ELF-1 (cell line): ENCODE measurements at places on chromosomes 6 and 20.

DNA sequence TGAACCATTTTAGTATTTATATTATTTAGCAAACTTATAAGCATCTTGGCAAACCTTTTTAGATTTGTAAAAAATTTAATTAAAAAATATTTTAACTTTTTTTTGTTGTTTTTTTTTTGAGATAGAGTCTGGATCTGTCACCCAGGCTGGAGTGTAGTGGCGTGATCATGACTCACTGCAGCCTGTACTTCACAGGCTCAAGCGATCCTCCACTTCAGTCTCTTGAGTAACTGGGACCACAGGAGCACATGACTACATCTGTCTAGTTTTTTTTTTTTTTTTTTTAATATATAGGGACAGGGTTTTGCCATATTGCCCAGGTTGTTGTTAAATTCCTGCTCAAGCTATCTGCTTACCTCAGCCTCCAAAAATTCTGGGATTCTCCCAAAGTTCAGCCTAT lies 161.1 kb downstream of the EYS start:
- no peak for DNase-seq

DNA sequence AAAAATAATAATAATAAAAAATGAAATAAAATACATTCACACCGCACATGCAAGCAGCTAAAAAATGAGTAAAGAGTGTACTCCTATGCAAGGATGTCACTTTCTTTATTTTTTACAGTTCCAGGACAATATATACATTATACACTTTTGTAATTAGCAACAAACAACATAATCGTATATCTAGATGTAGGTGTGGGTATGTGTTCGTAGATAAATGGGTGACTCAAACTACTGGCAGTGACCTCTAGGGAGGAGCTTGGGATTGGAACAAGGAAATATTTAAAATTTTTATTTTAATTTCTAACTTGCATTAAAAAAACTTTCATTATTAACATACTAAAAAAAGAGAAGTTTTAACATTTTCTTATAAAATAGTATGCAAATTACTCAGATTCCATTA lies 86.1 kb upstream of the MYLIP start:
- DNase-seq = no peak

DNA sequence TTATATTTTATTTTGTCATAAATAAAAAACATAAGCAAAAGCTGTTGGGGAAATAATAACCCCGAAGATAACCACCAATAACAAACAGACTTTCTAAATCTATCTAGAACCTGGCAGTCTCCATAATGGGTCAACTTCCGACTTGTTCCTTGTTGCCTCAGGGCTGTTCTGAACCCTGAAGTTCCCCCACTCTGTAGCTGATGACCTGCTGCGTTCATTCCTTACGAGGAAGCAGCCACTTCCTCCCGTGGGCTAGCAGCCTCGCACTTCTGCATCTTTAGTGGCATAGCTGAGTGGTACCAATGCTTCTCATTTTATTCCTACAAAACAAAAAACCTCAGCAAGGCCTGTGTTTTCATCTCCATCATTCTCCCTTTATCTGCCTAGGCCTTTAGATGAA lies 103.0 kb downstream of the PLEKHG1 start:
- DNase-seq = no peak

DNA sequence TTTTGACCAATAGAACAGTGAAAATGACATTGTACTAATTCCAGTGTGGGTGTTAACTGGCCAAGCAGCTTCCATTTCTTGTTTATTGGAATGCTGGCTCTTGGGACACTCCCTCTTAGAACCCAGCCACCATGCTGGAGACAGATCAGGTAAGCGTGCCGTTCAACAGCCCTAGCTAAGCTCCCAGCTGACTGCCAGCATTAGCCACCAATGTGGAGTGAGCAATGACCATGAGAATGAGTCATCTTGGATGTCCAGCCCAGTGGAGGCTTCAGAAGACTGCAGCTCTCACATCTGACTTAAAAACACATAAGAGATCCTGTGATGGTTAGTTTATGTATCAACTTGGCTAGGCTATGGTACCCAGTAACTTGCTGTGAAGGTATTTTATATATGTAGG lies 3.0 kb upstream of the LINC00237 start:
- DNase-seq = no peak

DNA sequence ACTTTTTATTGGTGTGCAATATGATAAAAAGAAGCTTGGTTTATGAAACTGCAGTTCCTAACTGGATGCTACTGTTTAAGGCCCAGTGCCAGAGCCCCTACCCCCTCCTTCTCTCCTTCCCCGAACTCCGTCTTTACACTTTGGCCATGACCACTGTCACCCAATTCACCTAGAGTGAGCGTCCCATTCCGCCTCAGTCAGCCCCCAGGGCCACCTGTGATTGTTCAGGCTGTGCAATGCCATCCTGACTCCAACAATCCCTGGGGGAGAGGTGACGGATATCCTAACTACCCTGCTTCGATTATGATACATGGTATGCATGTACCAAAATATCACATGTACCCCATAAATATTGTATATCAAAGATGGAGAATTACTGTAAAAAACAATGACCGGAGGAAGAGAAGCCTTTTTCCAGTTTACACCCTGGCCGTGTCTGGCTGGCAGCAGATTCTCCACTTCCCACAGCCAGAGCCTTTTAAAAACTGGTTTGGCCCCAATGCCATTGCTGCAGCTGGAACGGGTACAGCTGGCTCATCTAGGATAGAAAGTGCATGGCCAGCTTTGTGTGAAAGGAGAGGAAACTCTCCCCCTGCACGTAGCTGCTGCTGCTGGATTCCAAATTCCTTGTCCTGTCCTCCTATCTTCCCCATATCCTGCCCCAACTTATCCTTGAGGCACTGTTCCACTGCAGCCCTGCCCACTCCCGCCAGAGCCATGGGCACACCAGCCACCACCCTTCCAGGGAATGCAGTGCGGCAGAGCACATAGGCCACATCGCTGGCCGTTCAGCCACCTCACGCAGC lies 99.7 kb downstream of the JPH2 start:
- DNase-seq = no peak

DNA sequence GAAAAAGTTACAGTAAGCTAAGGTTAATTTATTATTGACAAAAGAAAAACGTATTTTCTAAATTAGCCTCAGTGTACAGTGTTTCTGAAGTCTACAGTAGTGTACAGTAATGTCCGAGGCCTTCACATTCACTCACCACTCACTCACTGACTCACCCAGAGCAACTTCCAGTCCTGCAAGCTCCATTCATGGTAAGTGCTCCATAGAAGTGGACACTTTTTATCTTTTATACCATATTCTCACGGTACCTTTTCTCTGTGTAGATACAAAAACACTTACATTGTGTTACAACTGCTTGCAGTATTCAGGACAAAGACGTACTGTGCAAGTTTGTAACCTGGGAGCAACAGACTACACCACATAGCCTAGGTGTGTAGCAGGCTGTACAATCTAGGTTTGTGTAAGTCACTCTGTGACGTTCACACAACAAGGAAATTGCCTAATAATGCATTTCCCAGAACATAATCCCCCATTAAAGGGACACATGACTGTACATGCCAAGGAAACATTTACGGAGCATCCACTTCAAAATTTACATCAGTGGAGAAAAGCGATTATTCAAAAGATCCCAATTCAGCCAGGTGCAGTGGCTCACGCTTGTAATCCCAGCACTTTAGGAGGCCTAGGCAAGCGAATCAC lies 133.4 kb downstream of the BANF2 start:
- DNase-seq = no peak

DNA sequence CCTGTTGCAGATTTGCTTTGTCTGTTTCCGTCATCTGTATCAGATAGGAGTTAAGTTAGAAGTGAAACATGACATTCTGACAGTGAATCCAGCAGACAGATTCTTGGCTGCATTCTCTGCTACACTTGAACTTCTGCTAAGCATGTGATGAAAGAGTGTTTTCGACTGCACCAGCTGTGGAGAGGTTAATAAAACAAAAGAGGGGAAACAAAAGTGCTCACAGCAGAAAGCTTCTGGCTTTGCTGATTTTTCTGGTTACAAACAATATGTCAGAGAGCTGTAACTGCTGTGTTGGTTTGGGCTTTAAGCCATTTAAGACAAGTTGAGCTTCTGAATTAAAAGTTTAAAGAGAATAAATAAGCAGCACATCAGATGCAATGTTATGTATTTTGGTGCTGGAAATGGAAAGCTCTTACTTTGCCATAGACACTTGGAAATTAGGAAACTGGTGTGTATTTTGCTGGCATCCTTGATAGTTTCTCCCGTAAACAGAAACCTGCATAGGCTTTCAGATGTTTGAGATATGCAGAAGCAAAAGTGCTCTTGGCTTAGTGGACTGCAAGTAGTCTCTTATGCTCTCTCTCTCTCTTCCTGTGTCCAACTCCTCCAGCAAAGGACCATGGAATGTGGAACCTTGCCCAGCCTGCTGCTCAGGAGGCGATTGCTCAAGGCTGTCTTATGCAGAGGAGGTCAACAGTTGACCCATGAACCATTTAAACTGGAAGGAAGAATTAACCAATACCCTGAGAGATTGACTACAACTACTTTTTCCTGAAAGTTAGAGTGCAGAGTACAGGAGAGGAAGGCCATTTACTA lies 104.9 kb downstream of the RPS12 start:
- DNase-seq = peak; percentile 14

DNA sequence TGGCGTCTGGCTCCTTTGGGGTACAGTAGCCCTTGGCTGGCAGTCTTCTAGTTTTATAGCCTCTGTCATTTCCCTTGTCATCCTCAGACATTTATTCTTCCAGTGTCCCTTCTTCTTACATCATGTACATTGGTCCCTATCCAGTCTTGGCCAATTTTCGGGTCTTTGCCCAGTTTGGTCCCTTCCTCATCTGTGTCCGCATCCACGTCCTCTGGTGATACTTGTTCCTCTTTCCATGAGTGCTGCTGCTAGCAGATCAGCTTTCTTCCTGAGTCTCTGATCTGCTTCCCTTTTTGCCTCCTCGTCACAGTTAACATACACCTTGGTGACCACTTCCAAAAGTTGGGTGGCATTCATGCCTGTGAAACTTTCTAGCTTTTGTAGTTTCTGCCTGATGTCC lies 86.2 kb upstream of the GPR6 start:
- DNase-seq = no peak

DNA sequence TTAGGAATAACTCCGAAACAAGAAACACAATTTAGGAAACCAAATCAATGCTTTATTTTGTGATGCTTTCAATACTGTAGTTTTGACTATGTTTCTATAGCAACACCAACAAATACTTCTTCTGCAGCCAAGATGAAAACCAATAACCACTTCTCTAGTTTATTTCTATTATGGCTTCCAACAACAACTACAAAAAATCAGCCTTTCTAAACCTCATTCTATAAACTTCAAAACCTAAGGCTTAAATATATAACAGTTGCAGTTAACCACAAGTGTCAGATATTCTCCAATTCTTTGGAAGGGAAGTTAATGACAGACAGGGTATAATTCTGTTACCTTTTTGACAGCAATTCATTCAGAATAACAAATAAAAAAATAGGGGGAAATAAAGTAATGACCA lies 80.9 kb downstream of the EPB41L2 start:
- no peak for DNase-seq

DNA sequence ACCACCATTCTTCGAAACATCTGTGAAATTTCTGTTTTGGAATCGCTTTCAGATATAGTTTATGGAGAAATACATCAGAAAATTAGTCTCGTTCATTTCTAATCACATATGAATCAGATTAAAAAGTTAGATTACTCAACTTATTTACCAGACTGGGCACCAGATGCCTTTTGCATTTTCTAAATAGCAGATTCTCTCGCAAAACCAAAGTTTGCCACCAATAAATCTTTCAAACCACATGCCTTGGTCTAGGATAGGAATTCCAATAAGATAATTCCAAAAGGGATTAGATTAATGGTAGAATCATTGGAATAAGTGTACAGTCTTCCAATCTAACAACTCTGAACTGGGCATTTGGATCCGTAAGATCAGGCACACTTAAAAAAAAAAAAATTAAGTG lies 160.4 kb upstream of the TAB2 start:
- DNase-seq = no peak

- DNase-seq = peak; percentile 58
Measured at GRCh38 chr6:71419217-71420094, 130.8 kb downstream of the OGFRL1 start.

GRCh38 chr6:218153-219018 lies 73.9 kb upstream of the DUSP22 start:
- DNase-seq = peak; percentile 29

DNA sequence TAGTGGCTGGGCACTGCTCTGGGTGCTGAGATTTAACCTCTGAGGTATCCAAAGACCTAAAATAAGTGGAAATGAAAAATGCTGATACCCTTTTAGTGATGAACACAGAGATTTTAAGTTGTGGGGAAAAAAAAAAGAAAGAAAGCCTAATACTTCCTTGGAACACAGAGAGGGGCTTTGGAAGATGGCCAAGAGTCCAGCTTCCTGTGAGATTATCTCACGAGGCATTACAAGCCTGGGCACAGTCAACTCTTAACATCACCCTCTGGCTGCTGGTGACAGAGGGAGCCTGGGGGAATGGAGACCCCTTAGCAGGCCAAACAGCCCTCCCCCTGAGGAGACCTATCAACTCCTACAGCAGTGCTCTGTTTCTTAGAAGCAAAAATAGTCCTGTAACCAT lies 19.7 kb downstream of the BTN2A1 start:
- DNase-seq = no peak

DNA sequence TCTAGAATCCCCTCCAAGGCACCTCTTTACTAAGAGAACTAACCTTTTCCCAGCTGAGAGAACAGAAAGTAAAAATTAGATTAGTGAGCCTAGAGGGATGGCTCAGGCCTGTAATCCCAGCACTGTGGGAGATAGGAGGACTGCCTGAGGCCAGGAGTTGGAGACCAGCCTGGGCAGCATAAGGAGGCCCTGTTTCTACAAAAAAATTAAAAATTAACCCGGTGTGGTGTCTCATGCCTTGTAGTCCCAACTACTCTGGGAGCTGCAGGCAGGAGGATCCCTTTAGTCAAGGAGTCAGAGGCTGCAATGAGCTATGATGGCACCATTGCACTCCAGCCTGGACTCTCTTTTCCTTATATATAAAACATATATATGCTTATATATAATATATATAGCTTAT lies 5.5 kb upstream of the OOEP start:
- no peak for DNase-seq

- DNase-seq = no peak
Measured at GRCh38 chr6:81792826-81793225, 40.3 kb upstream of the TENT5A start.

- no peak for DNase-seq
Measured at GRCh38 chr6:127971945-127972391, 71.1 kb upstream of the THEMIS start.

DNA sequence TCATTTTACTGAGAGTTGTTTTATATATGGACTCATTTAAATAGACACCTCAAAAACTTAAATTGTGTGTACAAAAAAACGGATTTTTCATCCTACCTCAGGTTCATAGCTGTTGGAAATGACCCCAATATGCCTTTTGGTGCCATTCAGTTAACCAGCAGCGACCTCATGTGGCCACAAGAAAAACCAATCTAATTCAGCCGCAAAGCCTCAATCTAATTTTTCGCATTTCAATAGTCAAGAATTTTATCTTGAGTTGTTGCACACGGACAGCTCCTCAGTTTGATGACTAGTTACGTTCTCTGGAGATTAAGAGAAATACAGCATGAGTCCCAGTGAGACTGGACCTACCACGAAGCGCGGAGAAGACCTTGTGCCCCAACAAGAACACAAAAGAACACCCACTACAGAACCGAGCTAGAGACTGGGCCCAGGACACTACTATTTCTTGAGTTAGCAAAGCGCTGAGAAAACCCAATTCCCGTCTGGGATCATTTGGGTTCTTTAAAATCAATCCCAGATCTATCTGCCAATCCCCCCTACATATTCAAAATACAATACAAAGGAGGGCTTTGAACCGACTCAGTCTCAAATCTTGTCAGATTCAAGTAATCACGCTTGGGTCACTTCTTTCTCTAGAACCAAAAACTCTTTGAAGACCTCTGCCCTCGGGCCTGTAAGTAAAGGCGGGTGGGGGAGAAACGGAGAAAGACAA lies 1.1 kb downstream of the TCP11 start:
- peak; percentile 56 for DNase-seq
